ENCODE measurements at places on chromosomes 1 and 21.

DNA sequence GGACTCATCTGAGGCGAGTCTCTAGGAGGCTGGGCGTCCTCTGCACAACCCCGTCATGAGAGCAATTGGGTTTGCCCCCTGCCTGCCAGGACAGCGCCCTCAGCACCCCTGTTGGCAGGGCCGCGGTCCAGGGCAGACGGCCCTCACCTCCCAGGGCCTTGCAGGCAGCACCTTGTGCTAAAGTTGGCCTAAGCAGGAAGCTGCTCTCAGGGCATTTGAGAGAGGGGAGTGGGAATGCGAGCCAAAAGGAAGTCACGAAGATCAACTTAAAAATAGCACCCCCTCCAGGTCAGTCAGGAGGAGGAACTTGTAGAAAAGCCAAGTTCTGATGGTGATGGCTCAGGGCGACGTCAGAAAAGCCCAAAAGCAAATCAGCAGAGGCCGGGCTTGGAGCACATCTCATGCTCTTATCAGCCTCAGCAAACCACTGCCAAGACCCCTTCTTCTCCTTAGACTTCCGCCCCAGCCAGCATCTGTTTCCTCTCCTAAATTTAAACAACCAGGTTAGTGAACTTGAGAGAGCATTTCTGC is 12.6 kb upstream of the ADORA3 start:
- peak; percentile 23 for DNase-seq

DNA sequence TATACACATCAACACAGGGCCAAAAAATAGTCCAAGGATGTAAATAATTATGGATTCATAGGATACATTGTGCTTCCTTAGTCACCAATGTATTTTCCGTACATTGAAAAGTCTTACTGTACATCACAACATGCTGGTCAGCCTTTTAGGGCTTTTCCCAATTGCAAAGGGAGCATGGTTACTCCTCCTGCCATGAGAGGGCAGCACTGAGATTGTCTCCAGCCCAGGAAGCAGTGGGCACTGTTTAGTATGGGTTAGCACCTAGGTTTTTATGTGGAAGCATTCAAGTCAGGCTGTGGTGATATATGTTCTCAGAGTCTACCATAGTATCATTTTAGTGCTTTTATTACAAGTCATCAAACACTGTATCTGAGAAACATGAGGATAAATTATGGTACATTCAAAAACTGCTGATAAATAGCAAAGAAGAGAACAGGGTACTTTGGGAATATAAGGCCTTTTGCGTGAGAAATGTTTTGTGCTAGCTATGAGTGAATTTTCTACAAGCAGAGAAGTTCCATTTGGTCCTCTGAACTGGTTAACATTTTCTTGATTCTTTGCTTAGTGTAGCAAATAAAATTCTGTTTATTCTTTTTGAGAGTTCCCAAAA is 34.0 kb downstream of the ST6GALNAC5 start:
- DNase-seq: peak; percentile 16

- no peak for DNase-seq
Observed at GRCh38 chr1:171901245-171901644, 59.9 kb downstream of the DNM3 start.

GRCh38 chr21:20882462-20883407 is 115.5 kb upstream of the NCAM2 start:
- DNase-seq: peak; percentile 19

DNA sequence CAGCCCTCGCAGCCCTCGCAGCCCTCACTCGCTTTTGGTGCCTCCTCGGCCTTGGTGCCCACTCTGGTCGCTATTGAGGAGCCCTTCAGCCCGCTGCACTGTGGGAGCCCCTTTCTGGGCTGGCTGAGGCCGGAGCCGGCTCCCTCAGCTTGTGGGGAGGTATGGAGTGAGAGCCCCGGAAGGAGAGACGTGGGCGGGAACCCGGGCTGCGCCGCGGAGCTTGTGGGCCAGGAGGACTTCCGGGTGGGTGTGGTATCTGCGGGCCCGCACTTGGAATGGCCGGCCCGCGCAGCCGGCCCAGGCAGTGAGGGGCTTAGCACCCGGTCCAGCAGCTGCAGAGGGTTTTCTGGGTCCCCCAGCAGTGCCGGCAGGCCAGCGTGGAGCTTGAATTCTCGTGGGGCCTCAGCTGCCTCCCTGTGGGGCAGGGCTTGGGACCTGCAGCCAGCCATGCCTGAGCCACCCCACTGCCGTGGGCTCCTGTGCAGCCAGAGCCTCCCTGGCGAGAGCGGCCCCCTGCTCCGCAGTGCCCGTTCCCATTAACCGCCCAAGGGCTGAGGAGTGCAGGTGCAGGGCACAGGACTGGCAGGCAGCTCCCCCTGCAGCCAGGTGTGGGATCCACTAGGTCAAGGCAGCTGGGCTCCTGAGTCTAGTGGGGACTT is 9.9 kb upstream of the CFHR2 start:
- DNase-seq: no peak

- no peak for DNase-seq
Observed at GRCh38 chr1:221874285-221875003, 132.6 kb upstream of the DUSP10 start.

- DNase-seq: no peak
Observed at GRCh38 chr21:15752763-15753407, 23.1 kb downstream of the USP25 start.

DNA sequence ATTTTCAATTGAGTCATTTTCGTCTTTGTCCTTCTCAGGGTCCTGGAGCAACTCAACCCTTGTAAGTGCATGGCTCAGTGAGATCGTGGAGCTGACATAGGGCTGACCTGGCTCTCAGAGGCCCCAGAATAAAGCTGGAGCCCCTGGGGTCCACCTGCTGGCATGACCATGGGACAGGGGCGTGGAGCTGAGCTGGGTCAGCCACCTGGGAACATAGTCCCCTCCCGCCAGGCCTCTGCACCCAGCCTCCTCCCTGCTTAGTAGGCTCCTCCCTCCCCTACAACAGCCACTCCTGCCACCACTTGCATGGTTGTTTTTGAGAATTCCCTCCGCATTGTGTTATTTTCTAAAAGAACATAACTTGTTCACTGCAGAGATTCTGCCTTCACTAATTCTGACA is 3.1 kb upstream of the RIPK4 start:
- DNase-seq: no peak

GRCh38 chr1:93874025-93874651 is 4.9 kb downstream of the DNTTIP2 start:
- no peak for DNase-seq

GRCh38 chr1:43978551-43979260 is at the start of gene B4GALT2:
TSS of gene B4GALT2 (plus strand) at chr1:43979210. CDS start at chr1:43981161, 1,951 bp downstream.
- DNase-seq: no peak

GRCh38 chr1:33163621-33164519 is 18.0 kb downstream of the TRIM62 start:
- DNase-seq: peak; percentile 81

DNA sequence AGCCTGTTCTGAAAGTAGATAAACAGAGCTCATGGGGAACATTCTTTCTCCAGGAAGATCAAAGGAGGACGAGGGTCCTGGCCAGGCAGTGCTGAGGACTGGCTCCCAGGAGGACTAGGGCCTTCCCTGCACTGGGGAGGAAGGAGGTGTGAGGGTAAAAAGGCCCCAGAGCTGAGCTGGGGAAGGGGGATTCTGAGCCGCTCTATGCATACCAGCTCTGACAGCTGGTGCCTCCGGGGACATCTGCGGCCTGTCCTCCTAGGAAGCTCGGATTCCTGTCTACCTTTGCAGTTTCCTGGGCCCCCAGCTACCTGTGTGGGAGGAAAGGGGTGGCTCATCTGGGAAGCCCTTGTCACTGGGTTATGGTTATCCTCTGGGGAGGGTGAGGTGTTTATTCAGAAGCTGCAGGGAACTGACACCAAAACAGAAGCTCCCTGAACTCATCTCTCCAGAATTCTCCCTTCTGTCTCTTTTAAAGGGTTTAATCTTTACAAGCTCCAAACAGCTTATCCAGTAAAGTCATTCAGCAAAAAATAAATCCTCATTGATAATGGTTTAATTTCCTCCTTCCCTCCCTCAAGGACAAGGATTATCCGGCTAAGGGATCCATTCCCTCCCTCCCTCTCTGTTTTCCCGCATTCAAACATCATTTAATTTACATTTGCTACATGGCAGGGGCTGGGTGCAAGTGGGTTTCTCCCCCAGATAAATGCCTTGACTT is 31.0 kb downstream of the NENF start:
- no peak for DNase-seq

DNA sequence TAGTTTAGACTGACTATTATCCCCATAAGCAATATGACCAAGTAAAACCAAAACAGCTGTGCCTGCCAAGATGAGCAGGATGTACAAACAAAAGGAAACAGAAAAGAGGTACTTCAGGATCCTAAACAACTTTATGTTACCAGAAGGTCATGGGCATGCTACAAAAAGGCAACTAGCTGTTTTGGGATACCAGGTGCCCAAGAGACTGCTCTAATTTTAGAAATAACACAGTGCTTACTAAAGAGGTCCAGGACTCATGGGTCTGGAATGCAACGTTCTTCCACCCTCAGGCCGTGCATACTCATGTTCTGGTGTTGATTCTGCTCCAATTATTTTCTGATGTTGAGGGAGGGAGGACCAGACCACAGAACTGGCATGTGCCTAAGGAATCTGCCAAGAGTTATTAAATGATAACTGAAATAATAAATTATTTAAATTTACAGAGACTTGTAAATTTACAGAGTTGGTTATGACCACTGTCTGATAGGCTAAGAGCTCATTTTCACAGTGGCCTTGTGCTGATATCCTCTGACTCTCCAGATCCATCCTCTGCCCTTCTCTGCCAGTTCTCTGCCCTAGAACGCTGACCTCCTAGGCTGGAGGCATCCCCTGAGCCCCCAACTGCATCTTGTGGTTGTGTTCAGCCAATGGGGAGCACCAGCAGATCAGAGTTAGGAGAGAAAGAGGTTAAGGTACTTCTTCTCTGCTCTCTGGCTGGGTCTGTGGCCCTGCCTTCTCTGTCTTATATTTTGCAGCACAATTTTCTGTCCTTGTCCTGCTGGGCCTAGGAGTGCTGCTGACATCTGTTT is 37.7 kb upstream of the BCL10 start:
- DNase-seq: no peak

DNA sequence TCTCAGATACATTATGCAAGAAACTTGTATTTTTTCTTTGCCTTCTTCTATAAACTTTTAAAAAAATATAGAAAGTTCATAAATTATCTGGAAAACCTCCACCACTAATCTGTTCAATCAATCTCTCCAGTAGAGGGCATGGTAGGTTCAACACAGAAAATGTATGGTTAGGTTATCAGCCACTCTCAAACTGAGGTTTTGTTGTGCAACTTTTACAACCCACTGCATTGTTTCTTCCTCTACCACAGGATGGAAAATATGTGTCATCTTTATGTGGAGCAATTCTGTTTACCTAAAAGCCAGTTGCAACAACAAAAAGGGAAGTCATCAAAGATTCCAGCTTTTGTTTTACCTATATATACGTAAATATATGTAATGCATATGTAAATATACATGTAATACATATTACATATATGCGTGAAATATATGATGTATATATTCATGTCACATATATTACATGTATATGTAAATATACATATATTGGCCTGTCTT is 3.0 kb upstream of the RGS2 start:
- DNase-seq: no peak

DNA sequence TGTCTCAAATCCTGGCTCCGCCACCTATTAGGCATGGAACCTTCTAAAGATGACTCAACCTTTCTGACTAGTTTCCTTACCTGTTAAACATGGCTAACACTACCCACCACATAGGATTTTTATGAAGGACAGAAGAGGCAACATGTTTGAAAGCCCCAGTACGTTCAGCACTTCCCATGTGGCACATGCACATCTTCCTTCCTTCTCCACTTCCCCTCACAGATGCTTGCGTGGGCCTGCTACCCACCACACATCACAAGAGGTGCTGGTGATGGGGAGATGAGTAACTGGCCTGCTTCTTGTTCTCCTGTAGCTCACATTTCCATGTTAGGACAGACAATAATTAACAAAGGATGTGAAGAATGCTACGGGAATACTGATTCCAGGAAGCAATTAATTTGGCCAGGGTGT is 7.1 kb downstream of the ZBTB21 start:
- DNase-seq: no peak

DNA sequence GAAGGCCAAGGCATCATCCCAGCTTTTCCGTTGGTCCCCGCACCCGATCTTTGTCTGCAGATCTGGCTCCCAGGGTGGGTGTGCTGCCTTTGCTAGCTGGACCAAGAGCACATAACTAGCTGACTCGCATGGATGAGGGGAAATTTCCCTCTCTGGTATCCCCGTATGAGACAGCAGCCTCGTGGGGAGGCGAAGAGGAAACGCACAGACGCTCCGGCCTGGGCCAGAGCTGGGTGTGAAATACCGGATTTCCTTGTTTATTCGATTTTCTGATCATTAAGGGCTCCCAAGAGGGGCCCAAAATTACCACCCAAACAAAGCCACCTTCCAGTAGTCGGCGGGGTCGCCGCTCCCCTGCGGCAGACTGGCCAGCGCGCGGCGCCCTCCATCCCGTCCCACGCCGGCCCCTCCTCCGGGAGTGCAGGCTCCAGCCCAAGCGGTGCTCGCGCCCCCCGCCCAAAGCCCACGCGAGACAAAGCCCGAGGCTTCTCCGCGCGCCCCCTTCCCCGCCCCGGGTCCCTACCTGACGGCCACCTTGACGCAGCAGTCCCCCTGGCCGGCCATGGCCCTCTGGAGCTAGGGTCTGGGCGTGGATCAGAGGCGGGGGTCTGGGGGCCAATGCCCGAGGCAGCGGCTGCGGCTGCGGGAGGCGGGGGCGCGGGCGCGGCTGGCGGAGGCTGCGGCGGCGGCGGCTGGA is 546 bp downstream of the KIF21B start:
- DNase-seq: no peak

GRCh38 chr1:168665975-168666374 is 63.0 kb downstream of the DPT start:
- no peak for DNase-seq

- DNase-seq: no peak
Observed at GRCh38 chr1:8866173-8866791, 12.2 kb downstream of the ENO1 start.

- DNase-seq: no peak
Observed at GRCh38 chr1:29655945-29656850, 419.9 kb downstream of the PTPRU start.

- DNase-seq: no peak
Observed at GRCh38 chr1:113684153-113684541, 75.1 kb downstream of the PHTF1 start.

- DNase-seq: no peak
Observed at GRCh38 chr1:53143527-53143926, 1.1 kb upstream of the SLC1A7 start.

GRCh38 chr1:85857991-85858390 is 149.8 kb upstream of the ZNHIT6 start:
- DNase-seq: no peak

GRCh38 chr1:206550446-206550845 is 43.1 kb downstream of the RASSF5 start:
- no peak for DNase-seq

- DNase-seq: no peak
Observed at GRCh38 chr1:226781937-226782609, 43.0 kb upstream of the ITPKB start.

DNA sequence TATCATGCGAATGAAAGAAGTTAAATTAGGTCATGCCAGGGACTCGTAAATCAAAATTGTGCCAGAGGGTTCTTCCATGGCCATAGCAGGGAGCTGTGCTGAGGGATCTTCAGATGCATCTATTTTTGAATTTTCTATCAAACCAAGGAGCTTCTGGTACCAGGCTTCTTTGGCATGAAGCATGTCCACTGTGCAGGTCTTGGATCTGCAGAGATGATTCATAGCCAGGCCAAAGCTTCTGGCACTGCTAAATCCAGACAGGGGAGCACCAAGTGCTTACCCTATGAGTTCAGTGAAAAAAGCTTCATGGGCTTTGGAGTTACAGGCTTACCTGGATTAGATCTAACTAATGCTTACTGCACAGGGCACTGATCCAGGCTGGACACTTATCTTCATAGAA is 154.2 kb upstream of the DAB1 start:
- DNase-seq: no peak

All from left renal cortex interstitium (tissue), 4 donors.